ENCODE measurements at places on chromosomes 7 and 10.
A peak's percentile ranks its signal among the peaks of the same experiment; 100 is the strongest.

GRCh38 chr10:131426534-131426898, 115.0 kb upstream of the TCERG1L start:
- DNase-seq: no peak

- no peak for DNase-seq
Observed at GRCh38 chr10:82882722-82883121, 1007.7 kb downstream of the NRG3 start.

DNA sequence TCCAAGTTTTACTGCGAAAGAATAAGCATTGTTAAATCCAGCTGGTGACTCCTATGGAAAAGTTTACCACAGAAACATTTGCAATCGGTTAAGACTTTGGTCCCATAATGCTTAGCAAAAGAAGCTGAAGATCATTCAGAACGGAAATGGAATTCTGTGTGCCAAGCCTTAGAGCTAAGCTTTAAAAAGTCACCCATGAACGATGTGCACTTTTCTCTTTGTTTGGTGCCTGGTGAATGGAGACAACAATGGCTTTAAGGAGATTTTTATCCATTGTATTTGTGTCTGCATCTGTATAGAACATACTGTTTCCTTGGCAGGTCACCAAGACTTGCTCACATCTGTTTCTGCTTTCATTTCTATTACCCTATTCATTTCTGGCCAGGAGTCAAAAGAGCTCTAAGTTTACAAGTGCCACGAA, 26.3 kb upstream of the COL1A2 start:
- DNase-seq: peak; percentile 79

DNA sequence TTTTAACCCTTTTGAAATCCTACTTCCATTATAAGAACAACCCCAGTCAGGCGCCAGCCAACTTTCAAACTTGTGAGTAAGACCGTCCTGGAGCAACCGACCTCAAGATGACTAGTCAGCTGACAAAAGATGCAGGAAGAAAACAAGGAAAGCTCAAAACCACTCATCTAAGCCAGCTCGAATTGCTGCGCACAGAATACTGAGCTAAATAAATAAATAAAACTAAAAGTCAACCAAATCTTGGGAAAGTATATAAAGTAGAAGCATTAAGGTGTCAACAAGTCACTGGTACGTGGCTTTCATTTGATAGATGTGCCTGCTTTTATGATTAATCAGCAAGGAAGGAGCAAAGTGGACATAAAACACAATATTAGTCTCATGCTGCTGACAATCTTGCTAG, 1269.8 kb downstream of the XPNPEP1 start:
- DNase-seq: peak; percentile 10

- DNase-seq: no peak
Observed at GRCh38 chr10:92830478-92831389, 17.6 kb upstream of the EXOC6 start.

GRCh38 chr10:110137142-110137545, 70.3 kb upstream of the MXI1 start:
- peak; percentile 38 for DNase-seq

GRCh38 chr10:32189400-32190084, 133.3 kb upstream of the KIF5B start:
- DNase-seq: no peak

DNA sequence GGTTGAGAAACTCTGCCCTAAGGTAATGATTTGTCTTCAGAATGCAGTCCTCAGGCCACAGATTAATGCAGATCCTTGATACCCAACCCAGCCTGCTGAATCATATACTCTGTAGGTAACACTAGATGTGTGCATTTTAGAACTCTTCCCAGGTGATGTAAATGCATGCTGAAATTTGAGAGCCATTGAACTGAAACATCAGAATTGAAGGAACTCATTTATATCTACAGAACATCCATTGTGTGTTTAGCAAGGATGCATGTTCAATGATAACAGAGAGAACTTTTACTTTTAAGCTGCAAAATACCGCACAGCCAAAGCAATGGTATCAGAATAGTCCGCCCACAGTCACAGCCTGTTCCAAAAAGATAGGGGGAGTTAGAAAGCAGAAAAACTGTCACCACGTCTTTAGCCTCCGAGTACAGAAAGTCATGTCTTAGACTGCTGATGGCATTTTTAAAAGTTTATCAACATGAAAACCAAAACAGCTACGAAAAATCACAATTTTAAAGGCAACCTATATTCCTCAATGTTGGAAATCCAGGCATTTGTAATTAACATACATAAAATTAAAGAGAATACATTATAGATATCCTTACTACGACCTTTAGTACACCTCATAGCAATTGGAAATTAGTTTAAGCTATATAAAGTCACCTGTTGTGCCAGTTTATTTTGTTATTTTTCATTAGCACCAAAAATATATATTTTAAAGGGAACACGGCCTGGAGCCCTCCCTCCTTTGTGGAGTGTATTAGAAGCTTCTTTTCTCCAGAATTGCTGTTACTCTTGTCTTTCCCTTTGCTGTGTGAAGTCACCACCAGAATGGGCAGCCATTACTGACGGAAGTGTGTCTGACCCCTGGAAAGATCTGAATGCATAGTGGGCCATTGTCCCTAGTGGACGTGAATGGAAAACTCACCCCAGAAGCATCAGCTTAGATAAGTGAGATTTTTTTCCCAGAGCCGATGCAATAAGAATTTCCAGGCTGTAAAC, 65.8 kb upstream of the PRKAR2B start:
- DNase-seq: no peak

GRCh38 chr10:42830237-42830636, 47.6 kb downstream of the BMS1 start:
- DNase-seq: no peak

DNA sequence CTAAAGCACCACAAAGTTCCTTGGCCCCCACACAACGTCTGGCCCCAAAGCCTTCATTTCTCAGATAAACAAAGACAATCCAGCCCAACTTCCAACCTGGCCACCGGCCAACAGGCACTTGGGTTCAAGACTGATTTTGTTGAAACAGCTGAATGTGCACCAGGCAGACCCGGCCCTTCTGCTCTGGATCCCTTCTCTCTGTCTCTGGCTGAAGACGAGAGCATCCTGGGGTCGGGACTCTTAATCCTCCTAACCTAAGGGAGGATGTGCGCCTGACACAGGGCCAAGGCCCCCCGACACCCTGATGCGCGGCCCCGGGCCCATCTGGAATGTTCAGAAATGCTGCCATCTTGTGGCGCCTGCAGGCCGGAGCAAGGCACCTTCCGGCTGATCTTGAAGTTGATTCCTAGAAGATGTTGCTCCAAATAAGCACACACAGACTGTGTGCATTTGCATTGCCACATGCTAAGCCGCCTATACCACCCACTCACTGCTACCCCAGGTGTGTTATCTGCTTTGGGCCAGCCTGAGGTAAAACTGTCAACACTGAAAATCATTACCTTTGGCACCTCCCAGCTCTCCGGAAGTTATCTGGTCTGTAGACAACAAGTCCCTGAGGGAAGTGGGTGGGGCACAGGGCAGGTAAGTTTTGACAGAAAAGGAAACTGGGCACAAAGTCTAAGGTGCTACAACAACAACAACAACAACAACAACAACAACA, 98.4 kb upstream of the HABP2 start:
- DNase-seq: no peak

DNA sequence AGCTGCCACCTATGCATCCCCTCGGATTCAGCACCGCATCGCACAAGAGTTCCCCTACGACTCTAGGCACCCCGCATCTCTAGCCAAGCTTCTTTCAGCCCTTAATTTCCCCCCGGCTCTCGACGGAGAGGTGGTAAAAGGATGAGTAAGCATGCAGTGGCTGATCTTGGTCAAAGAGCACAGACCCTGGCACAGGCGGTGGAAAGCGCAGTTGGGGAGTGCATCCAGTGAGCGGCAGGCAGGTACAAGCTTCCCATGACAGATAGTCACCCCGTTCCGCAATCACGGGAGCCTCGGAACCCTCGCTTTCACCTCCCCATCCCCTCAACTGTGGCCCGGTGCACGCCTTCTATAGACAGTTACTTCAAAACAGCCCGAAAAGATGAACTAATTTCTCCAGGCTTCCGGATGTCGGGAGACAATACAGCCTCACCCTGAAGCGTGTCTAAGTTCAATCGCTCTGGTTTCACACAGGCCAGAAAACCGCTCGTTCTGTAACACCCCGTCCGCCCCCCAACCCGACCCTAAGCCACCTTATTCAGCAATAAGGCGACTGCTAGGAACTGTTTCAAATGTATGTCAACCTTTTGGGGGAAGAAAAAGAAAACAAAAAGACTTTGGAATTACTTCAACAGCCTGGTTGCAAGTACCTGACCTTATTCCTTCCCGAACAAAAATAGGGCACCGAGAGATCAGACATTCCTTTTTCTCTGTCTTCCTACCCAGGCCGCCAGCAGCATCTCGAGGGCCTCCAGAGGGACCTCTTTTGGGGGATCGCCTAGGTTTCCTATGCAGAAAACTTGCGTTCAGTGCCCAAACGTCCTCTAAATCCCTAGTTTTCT, 1.4 kb downstream of the RHEB start:
- DNase-seq: no peak

- DNase-seq: no peak
Observed at GRCh38 chr10:102375250-102375649, 20.3 kb upstream of the NFKB2 start.

DNA sequence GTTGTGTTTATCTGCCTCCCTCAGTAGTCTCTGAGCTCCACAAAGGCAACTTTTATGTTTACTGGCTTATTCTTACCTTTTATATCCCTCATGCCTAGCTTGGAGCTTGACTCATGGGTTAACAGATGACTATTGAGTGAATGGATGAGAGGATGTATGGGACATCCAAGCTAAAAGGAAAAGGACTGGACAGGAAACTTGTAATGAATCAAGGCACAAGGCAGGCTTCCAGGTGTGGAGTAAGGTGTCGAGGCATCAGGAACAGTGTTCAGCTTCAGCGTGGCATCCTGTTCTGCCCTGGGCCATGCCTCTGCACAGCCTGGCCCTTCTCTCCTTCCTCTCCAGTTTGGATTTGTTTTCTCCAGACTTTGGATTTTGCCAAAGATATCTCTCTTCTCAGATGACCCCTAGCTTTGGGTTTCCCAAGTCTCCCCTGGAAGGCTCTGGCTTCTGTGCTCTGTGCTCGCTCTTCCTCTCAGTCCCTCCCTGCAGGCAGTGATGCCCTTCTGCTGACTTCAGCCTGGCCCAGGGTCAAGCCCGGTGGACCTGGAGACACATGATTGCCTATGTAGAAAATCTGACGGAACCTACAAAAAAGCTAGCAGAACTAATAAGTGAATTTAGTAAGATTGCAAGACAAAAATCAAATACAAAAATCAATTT, 367.3 kb downstream of the CXCL12 start:
- DNase-seq: no peak

DNA sequence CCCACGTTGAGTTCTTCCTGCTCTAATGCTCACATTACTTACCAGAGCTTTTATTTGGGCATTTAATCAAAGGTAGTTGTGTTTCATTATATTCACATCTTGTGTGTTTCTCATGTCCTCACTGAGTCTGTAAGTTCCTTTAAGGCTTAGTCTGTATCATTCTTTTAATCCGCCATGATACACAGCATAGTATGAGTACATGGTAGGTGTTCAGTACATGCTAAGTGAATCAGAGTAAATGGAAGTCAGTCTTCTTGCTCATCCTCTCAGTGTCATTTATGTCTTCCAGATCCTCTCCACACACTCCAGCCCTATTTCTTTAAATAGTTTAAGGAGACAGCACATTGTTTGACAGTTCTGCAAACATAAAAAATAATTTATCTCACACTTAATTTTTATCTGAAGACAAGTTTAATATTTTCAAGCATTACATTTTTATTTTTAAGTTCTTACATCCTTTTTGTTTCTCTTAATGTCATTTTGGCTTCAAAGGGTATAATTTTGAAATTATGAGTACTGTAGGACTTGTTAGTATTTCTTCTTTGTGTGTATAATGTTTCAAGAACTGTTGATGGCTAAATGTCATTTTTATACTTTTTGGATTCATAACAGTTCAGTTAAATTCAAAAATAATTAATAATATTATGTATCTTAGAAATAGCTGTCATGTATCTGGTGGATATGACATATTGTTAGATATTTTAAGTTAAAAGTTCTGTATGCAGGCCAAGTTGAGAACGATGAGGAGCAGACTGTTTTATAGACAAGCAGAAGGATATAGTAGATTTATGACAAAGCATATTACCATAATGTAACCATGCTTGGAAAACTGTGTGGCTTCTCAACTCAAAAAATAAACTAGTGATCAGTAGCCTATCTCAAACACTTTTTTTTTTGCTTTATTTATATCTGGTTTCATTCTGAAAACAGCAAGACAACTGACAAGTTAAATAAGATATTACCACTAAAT, 342.7 kb downstream of the LRMDA start:
- DNase-seq: no peak

GRCh38 chr7:44050915-44051560, 6.5 kb downstream of the DBNL start:
- no peak for DNase-seq

DNA sequence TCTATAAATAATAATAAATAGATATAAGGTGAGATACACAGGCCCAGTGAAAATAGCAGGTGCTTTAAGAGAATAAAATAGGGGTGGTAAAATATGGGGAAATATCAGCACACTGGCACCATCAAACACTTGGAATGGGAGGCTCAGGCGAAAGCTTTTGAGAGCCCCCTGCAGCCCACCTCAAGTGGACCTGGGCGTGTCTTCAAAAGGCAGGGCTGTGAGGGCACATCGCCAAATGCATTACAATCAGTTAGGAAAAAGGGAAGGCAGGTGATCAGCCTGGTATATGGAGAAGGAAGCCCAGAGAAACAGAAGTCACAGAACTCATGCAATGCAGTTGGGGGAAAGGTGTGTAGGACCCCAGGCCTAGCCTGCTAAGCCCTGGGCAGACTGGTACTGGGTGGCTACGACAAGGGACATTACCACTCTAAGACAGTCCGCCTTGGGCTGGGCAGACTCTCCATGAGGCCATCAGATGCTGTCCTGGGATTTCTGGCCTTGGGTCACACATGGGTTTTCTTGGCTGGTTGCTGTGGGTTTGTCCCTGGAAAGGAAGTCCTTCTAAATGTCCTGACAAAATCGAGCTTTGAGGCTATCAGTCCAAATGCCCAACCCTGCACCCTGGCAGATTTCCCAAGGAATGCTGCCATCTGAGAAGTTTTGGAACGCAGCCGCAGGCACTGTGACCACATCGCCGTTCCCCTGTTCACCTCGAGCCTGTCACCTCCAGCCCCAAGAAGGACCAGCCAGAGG, 330.6 kb downstream of the GRID1 start:
- no peak for DNase-seq

DNA sequence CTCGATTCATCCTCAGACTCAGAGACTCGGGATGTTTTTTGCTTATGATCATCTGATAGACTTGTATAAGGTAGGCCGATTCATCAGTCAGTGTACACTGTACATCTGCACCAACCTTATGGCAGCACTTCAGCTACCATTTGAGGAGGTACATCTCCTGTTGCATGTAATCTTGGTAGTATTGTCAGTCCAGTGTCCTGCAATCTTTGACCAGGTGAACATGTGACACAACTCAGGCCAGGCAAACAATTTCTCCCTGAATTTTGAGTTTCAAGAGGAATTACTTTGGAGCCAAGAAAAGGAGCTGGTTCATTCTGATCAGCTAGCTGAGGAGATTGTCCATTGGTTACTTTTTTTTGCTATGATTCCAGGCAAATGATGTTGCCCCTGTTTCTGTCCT, 19.7 kb upstream of the WASL start:
- no peak for DNase-seq

Measured in GM04504 (cell line).